ENCODE measurements at places on chromosomes 1 and 21.
A peak's percentile ranks its signal among the peaks of the same experiment; 100 is the strongest.

DNA sequence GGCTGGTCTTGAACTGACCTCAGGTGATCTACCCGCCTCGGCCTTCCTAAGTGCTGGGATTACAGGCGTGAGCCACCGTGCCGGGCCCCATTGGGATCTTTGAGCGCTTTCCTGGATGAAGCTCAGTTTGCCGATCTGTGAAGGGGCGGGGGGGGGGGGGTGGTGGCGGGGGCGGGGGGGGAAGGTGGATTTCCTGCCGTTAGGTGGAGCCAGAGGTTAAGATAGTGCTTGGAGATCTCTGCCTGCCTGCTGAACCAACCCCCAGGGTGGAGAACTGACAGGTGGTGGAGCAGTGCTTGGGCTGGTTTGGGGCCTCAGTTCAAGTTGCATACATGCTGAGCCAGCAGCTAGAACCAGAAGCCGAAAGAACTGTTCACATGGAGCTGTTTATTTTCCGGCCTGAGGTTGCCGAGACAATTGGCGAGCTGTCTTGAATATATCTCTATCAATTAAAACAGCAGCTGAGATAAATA is 1.7 kb downstream of the TMCC2 start:
- DNase-seq = peak; percentile 35

GRCh38 chr1:47164552-47164951 is 25.3 kb downstream of the PDZK1IP1 start:
- no peak for DNase-seq

- DNase-seq = no peak
Observed at GRCh38 chr21:44051462-44051941, 39.4 kb downstream of the TRAPPC10 start.

DNA sequence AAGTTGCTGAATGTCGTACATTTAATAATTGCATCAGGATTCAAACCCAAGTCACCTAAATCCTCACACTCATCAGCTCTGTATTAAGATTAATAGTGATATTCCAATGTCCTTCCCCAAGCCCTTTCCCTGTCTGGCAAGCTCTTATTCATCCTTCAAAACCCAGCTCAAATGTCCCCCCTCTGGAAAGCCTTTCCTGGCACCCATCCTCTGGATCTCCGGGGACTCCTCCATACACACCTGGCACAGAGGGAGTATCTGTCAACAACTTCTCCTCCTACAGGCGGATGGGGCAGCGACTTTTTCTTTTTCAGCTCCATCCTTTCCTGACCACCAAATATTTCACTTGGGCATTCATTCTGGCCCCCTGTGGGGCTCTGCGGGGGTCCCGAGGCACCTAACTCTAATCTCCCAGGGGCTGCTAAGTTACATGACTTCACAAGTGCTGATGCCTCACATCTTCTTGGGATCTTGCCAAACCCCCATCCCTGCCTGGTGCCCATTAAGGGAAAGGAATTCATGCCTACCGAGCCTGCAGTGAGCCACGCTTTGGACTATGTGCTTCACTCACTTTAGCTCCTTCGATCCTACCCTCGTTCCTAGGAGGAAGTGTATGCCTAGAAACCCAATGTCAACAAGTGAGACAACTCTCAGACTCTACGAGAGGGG is 15.2 kb downstream of the TINAGL1 start:
- DNase-seq = no peak

DNA sequence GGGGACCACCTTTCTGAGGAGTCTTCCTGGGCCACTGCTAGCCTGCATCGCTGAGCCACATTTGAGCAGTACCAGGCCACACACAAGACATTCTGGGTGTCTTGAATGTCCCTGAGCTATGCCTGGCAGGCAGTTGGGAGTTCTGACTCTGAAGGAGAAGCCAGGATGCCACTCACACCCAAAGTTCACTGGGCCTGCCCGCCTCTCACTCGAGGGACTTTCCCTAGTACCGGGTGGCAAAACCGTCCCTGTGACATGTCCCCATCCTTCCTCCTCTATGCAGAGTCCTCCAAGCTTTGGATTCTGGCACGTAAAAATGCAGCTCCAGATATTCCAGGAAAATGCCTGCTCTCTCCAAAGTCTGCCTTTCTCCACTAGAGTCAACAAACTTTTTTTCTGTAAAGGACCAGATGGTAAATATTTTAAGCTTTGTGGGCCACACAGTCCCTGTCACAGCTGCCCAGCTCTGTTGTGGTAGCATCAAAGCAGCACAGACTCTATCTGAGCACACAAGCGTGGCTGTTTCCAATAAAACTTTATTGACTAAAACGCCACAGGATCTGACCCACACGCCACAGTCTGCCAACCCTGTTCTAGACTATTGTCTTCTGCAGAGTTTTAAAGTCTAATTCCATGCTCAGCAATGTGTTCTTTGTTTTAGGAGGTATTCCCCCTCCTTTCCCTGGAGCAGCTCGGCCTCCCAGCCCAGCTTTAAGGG is 19.2 kb upstream of the GUCA2B start:
- no peak for DNase-seq

DNA sequence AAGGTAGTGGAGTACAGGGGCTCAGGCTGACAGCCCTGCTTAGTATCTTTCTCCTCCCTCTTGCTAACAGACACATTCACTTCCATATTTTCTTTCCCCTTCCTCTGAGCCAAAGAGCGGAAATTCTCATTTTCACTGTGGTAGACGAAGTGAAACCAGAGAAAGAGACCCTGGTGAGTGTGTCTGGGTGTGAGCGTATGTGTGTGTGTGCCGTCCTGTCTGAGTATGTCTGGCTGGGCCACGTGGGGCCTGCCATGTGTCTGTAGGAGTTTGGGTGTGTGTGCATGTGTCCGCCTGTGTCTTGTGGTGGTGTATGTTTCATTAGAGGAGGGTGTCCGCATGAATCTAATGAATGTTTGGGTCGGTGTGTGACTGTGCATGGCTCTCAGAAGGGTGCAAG is 1.7 kb downstream of the COL8A2 start:
- DNase-seq = no peak

DNA sequence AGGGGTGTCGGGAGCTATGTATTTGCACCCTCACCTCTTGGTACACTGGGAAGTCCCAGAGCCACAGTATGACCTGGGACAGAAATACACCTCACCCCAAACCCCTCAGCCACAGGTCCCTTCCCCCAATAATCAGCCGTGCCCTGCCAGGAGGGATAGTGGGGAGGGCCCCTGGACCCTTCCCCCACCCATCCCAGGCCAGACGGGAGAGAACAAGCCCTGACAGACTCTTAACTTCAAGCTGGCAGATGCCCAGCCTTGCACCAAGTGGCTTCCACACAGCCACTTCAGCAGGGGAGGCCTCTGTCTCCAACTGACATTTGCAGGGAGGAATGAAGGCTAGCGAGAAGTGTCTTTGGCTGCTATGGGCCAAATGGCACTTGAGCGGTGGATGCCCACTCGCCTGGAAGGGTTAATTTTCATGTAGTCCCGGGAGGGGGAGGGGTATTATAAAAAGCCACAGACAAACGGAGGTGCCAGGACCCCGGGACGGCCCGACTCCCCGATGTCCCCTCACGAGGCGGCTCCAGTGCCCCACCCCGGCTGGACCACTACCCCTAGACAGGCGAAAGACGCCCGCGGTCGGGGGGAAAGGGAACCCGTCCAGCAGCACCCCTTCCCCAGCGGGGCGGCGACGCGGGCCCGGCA is 495 bp downstream of the SYNC start:
- DNase-seq = no peak

DNA sequence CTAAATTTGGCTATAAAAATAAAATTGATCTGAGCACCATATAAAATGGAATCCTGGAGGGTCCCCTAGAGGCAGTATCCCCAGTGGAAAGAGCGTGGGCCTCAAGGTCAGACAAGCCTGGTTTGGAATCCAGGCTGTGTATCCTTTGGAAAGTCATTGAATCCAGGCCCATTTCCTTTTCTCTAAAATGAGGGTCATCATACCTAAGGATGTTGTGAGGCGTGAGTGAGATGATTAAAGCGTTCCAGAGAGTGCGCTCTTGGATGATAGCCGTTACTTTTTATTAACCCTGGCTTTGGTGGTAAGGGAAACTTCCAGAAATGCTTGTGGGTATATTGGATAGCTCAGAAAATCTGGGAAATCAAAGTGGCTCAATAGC is 683 bp upstream of the ZNF436 start:
- no peak for DNase-seq

DNA sequence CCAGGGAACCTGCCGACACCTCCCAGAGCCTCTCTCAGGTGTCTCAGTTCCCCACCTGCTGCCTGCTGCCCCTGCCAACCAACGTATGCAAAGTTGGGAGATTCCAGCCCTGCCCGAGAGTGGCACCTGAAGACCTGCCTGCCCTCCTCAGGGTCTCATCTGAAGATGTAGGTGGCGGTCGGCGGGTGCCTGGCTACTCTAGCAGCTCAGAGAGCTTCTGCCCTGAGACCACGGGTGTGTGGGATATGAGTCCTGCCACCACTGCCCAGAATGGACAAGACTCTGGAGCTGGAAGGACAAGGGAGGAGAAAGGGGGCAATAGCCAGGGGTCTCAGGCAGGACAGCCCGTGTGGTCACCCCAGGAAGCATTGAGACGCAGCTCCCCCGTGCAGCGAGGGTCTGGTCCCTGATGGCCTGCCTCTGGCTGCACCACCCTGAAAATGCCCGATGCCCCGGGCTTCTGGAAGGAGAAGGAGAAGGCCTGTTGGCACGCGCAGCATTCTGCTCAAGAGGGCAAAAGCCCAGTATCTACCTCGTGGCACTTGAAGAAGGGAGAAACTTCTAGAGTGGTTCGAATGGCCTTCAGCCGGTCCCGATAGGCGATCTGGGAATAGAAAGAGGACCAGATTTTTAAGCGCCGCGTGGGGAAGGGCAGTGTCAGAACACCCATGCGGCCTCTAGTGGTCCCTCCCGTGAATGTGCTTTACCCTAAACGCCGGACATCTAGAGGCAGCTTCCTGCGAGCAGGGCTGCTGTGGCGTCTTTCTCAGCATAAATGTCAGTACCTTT is 88.8 kb downstream of the STUM start:
- DNase-seq = no peak

- DNase-seq = no peak
Observed at GRCh38 chr1:159868766-159869165, 6.3 kb upstream of the VSIG8 start.

- no peak for DNase-seq
Observed at GRCh38 chr1:14682941-14683621, 84.6 kb downstream of the KAZN start.

DNA sequence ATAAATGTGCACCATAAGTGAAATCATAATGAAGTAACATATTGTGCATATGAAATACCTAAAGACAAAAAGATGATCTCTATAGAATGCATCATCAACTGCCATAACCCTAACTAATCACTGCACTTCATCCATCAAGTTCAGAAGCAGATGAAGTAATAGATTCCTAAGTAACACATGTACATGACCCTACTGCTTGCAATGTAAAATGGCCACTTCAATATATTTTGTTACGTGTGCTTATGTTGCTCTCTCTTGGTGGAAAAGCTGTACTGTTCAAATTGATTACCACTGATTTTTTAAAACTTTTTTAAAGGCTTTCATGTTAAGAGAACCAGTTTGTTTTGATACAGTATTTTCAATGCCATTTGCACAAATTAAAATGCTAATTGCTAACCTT is 141.8 kb downstream of the TTLL7 start:
- no peak for DNase-seq

- no peak for DNase-seq
Observed at GRCh38 chr1:12712929-12713328, 3.0 kb upstream of the AADACL3 start.

DNA sequence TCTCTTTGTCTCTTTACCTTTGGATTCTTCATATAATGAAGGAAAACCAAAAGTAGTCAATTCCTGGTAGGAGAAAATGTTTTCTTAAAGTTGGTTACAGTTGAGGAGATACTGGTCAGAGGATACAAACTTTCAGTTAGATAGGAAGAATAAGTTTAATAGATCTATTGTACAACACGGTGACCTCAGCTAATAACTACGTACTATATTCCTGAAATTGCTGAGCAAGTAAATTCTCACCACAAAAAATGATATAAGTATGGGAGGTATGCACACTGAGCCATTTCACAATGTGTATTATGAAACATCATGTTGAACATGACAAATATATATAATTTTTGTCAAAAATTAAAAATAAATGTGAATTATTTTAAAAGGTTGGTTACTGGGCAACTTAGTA is 20.4 kb downstream of the SSX2IP start:
- no peak for DNase-seq

- DNase-seq = no peak
Observed at GRCh38 chr1:164703463-164703862, 144.5 kb downstream of the PBX1 start.

DNA sequence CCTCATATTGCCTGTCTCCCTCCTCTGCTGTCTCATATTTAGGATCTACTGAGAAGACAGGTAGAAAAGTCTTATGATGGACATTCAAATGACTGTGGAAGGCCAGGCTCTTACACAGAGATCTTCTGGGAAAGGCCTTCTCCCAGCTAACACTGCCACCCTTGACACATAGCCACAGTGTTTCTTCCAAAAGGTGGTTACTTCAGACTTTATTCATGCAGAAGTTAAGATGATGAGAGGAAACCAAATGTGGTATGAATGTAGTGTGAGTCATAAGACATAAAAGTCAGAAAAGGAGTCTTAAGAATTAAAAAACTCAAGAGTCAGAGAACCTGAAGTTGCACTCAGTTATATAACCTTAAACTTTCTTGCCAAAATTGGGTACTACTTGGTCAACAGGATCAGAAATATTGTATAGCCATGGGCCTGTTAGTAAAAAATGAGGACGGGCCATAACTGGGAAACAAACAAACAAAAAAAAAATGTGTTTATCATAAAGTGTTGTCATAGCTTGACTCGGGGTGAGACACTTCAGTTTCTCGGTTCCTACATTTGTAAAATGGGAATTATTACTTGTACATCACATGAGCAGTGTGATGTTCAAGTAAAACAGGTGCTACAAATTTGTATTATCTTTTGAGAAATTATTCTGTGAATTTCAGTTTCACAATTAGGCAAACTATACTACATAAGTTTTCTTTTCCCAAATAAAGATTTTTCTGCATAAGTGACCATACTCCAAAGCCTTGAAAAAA is 1.2 kb upstream of the DENND1B start:
- DNase-seq = peak; percentile 5

DNA sequence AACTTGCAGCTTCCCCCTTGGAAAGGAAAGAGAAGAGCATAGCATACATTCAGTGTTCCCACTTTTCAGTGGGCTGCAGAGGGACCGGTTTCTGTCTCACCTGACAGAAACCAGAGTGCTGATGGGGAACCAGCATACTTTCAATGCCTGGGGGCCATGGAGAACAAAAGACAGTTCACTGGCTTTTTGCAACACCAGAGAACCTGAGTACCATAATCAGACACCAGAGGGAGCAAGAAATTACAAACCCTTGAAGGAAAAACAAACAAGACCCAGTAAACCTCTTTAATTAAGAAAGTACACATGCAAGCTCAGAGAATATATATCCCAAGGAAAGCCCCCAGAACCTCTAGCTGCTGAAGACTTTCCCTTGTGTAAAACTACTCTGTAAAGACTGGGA is 51.1 kb downstream of the CSMD2 start:
- DNase-seq = no peak

Measured in stimulated activated CD4-positive, alpha-beta T cell treated with anti-CD3 and anti-CD28 coated beads, TNF-alpha, amount 100 ng/mL, for 4 hours (primary cell).